Transverse colon (tissue), 4 donors: ENCODE measurements at places on chromosomes 6 and 20. TPM values are rescaled to one million over a fixed set of nuclear protein-coding genes. Genes with fewer than 3 reads are reported as not detected.

GRCh38 chr6:54291146-54291545 lies 17.1 kb upstream of the TINAG start:
- DNase-seq = no peak

- no peak for DNase-seq
Measured at GRCh38 chr20:32829311-32830005, 9.7 kb downstream of the MAPRE1 start.

GRCh38 chr20:51667002-51667408 lies 101.2 kb downstream of the ATP9A start:
- no peak for DNase-seq

- no peak for DNase-seq
Measured at GRCh38 chr6:109595998-109596397, 95.0 kb downstream of the AK9 start.

- no peak for DNase-seq
Measured at GRCh38 chr6:34378470-34378869, 14.0 kb downstream of the NUDT3 start.

GRCh38 chr6:150620763-150621162 lies 21.1 kb downstream of the PLEKHG1 start:
- DNase-seq = no peak

DNA sequence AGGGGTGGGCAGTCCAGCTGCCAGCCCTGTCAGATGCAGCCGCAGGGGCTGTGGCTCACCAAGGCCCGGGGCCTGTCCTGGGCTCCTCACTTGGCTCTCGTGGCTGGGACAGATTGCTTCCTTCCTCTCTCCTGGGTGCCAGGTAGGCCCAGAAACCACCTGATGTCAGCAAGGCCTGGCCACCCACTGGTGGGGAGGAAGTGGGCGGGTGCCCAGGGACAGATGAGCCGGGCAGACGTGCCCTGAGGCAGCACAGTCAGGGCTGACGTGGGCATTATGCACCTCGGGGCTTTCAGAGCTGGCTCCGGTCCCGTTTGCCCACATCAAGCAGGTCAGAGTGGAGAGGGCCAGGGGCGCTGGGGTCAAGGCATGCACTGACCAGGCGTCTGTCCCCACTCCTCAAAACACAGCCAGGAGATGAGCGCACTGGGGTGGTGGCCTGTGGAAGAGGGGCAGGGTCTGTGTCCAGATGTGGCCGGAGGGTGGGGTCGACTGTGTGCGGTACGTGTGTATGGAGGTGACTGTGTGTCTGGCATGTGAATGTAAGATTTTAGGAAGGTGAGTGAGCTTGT lies 133.2 kb upstream of the PTPN1 start:
- no peak for DNase-seq

GRCh38 chr6:148200781-148201180 lies 141.9 kb upstream of the SASH1 start:
- DNase-seq = no peak

DNA sequence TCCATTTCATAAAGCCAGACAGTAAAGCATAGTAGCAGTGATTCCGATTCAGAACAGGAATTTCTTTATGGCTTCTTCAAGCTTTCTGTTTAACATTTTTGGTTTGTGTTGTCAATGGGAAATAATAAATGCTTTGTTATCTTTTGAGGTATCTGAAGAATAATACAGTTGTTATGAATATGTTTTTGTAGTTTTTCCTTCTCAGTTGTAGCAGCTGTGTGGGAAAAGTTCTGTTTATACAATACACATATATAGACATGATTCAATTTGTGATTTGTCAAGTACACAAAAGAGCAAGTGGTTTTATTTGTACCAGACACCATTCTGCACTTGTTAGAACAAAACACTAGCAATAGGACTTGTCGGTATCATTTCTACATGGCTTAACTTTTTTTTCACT lies 96.6 kb downstream of the CDYL start:
- DNase-seq = no peak

Gene DNAH8
- 0.16 TPM for total RNA-seq

Gene TNXB
- 205 TPM for total RNA-seq

Gene MCHR2
- total RNA-seq = not detected

Gene HUS1B
- total RNA-seq = 3.7 TPM

Gene TNNC2
- 36.3 TPM for total RNA-seq

Gene CDH4
- not detected for total RNA-seq

Gene POLR1C
- total RNA-seq = 18.1 TPM

Gene PRL
- total RNA-seq = not detected
